ENCODE measurements at places on chromosomes 13 and 19.

- no peak for DNase-seq
Measured at GRCh38 chr13:23456437-23457210, 23.1 kb upstream of the SACS start.

DNA sequence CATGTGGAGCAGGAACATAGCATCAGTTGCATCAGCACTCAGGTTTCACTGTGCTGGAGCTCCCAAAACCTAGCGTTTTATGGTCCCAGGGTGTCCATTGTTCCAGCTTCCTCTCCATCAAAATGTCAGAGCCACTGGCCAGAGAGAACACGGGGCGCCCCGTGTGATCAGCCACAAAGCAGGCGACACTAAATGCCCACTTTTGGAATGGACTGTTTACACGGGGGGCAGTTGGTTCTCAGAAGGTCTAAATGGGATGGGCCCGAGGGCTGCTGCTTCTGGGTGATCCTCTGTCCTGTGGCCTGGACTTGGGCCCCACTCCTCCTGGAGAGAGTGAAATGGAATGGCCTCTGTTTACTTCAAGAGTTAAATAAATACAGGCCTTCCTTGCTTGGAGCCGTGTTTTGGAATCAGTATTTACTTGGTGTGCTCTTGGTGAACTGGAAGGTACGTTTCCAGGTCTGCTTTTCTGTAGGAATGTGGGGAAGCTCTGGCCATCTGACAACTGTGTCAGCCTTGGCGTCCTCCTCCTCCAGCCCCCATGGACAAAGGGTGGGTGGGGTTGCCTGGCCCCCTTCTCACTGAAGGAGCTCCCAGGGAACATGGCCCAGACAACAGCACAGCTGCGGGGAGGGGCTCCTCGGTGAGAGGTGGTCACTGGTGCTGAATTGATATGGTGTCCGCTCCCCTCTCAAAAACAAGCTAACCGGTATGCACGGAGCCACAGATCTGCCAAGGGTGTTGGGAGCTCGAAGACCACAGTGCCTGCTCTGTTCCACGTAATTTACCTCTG is 16.1 kb upstream of the MCF2L start:
- DNase-seq, result no peak

DNA sequence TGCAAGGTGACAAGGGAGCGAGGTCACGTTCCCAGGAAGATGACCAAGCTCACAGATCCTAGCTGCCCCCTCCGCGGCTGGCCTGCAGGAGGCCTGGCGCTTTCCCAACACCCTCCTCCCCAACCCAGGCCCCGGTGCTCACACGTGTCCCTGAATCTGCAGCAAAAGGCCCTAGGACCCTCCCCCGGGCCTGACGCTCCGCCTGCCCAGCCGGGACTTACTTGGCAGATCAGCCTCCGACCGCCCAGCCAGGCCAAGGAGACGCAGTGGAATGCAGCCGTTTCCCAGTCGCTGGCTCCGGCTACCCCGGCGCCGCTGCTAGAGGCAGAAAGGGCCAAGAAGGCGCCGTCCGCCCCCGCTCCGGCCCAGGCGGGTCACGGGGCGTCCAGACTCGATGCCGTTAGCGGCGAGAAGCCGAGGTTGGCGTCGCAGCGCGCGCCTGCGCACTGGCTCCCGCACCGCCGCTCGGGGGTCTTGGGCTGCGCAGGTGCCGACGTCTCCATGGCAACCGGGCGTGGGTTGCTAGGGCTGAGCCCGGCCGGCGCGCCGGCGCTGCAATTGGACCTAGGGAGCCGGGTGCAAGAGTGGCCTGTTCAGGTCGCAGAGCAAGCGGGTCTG is at the start of gene PNMA8A:
PNMA8A (minus strand) TSS at position 448 of the 618 bp plus-strand sequence. CDS start 528 bp downstream, outside the sequence.
- DNase-seq, result no peak

GRCh38 chr13:70249332-70250064 is 141.2 kb upstream of the KLHL1 start:
- DNase-seq, result peak; percentile 77

DNA sequence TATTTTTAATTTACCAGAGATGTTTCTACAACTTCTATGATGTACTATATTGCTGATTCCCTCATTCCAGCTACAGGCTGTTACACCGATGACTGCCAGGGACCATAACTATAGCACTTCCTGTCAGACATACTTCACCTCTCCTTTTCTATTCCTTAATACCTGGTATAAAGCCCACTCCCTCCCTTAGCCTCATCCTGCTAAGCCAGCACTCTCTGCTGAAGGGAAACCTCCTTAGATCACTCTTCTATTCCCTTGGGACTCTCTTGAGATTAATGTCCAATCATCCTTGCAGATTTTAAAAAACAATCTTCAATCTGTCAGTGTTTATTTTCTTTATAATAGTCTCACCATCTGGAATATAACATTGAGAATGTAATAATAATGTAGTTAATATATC is 127.9 kb downstream of the DIAPH3 start:
- no peak for DNase-seq

Data from RCC 7860 (cell line).